ENCODE measurements at places on chromosomes 2 and 18.

GRCh38 chr2:3913166-3913565 lies 209.8 kb downstream of the DCDC2C start:
- DNase-seq = no peak

DNA sequence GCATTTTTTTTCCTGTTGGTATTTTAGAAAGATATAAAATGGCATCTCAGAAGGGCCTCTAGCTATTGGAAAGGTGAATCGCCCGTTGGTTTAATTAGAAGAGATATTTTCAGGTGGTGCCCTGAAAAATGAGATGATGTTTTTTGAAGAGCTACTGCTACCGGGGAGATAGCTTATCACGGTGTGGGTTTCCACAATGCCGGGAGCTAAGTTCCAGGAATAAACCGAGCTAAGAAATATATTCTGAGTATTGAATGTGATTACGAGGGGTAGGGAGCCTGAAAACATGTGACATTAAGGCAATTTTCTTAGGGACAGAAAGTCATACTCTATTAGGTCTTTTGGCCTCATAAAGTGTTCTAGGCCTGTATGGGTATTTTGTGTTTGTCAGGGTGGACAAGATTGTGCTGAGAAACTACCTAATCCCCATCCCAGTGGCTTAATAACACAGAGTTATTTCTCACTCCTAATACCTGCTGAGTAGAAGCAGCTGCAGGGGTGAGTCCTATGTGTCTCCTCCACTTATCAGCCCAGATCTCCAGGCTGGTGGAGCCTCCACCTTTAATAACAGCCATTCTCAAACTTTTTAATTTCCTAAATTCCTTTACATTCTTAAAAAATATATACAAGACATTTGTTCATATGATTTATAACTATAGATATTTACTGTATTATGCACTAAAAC lies 150.2 kb downstream of the LRRTM1 start:
- no peak for DNase-seq

DNA sequence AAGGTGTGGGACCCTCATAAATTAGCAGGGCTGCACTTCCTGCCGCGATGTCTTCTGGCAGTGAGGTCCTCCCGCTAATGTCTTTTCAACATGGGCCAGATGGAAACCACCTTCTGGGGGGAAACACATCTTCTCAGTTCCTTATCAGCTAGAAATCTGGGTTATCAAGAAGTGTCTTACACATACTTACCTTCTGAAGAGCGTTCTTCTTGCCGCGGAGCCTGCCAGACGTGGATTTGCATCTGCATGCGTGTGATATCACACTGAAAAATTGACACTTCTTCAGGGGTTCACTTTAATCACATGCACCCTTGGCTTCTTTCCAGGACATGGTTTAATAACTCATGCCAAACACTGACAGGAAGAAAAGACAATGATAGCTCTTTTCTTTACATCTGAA lies 163.5 kb upstream of the SOX11 start:
- no peak for DNase-seq

- peak; percentile 20 for DNase-seq
Observed at GRCh38 chr2:19371996-19372582, 13.7 kb upstream of the OSR1 start.

- DNase-seq = no peak
Observed at GRCh38 chr2:213863541-213863940, 547.3 kb upstream of the VWC2L start.

GRCh38 chr2:106845716-106846115 lies 40.3 kb downstream of the ST6GAL2 start:
- no peak for DNase-seq

- DNase-seq = no peak
Observed at GRCh38 chr2:41344529-41344928, 703.3 kb upstream of the PKDCC start.

GRCh38 chr2:40639320-40639719 lies 187.4 kb upstream of the SLC8A1 start:
- DNase-seq = no peak

DNA sequence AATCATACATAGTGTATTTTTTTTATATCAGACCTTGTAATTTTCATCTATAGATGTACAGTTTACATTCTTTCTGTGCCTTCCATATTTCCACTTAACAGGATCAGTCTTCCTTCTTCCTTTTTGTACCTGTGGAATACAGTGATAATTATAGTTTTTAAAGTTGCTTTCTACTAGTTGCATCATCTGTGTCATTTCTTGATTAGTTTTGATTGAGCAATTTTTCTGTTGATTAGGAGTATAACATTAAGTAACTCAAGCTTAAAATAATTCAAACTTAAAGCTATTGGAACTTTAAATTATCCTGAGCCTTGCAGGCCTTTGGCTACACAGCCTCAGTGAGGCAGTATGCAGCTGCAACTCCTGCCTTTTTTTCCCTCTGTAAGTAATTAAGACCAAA lies 57.4 kb downstream of the NEURL3 start:
- DNase-seq = no peak

- no peak for DNase-seq
Observed at GRCh38 chr18:37012452-37012851, 183.5 kb downstream of the KIAA1328 start.

DNA sequence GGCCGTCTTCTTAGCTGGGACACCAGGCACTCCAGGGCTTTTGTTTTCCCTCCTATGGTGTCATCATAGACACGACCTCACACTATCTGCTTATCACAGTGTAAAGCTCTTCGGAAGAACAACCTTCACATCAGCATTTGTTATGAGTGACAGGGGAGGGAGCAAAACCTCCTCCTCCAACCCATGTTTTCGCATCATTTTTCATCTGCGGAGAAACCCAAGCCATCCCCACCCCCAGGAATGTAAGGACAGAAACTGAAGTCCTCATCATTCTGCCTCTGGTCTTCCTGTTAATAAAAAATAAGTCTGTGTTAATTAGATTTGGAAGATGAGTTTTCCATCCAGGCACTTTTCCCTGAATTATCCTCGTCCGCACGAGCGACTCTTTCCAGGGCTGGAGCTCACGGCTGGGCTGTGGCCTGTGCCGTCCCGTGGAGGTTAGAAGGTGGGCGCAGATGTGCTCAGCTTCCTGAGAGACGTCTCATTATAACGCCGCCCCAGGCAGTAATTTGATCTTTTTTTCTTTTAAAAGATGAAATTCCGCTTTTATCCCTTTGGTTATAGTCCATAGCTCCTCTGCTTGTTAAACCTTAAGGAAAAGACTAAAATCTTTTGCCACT lies 101.6 kb upstream of the TMEM18 start:
- no peak for DNase-seq

GRCh38 chr2:81767187-81767912 lies 1462.8 kb upstream of the LRRTM1 start:
- DNase-seq = no peak

- DNase-seq = no peak
Observed at GRCh38 chr18:58161659-58162058, 117.6 kb downstream of the NEDD4L start.

GRCh38 chr2:239768907-239769553 lies 256.1 kb downstream of the NDUFA10 start:
- no peak for DNase-seq

- no peak for DNase-seq
Observed at GRCh38 chr2:95041060-95041823, 15.7 kb downstream of the MAL start.

DNA sequence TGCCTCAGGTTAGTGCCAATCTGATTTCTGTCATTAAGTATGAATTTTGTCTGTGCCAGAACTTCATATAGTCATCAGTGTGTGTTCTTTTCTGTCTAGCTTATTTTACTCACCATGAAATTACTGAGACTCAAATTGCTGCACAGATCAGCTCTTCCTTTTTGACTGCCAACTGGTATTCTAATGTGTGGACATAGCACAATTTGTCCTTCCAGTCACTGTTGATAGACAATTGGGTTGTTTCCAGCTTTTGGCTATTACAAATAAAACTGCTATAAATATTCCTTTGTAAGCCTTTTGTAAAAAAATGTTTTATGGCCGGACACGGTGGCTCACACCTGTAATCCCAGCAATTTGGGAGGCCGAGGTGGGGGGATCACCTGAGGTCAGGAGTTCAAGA lies 7.7 kb downstream of the SH3YL1 start:
- DNase-seq = no peak

DNA sequence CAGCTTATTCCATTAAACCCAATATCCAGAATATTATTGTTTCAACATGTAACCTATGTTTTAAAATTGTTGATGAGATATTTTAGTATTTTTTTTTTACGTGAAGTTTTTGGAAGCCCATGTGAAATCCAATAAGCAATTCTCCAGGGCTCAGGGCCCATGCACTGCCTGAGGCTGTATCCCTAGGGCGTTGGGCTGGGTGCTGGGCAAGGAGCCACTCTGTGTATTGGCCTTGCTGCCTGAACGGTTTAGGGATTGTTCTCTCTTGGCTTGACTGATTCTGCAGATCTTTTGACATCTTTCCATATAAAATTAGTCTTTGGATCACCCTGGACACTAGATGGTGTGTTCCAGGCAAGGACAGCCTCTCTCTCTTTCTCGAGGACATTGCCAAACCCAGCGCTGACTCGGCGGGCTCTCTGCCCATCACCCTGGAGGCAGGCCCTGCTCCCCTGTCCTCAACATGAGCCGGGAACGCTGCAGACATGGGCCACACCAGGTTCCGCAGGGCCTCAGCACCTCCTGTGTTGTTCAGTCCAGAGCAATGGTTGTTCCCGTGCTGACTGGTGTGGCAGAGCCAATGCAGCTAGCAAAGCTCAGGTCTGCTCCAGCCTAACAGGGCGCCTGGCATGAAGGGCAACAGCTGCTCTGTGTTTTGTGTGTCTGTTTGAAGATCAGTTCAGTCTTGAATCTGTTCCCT lies 163.0 kb downstream of the SEPTIN10 start:
- DNase-seq = no peak

DNA sequence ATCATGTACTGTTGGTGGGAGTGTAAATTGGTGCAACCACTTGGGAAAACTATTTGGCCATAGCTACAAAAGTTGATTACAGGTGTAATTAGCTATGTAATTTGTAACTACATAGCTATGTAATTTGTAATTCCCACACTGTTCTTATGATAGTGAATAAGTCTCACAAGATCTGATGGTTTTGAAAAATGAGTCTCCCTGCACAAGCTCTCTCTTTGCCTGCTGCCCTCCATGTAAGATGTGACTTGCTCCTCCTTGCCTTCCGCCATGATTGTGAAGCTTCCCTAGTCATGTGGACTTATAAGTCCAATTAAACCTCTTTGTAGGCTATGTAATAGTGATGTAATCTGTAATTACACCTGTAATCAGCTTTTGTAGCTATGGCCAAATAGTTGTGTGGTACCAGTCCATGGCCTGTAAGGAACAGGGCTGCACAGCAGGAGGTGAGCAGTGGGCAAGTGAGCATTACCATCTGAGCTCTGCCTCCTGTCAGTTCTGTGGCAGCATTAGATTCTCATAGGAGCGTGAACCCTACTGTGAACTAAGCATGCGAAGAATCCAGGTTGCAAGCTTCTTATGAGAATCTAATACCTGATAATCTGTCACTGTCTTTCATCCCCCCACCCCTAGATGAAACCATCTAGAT lies 133.7 kb upstream of the COPS8 start:
- no peak for DNase-seq

GRCh38 chr2:151268085-151268484 lies 6.4 kb upstream of the RBM43 start:
- DNase-seq = no peak

DNA sequence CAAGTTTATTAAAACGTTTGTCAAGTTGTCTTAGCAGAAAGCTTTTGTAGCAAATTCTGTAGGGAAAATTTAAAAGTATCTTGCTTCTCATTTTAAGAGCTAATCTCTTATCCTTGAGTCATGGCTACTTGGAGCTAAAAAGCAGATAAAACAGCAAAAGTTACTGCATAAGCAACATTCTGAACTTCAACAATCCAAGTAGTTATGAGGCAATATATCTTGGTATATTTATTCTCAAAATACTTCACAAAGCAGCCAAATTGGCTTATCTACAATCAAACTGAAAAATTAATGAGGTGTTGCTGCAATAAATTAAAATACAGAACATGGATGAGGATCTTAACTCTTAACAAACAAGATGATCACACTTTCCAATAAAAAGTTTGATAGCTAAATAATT lies 306.5 kb downstream of the PIEZO2 start:
- DNase-seq = no peak

- no peak for DNase-seq
Observed at GRCh38 chr2:24259316-24259715, 84.5 kb downstream of the FAM228A start.

DNA sequence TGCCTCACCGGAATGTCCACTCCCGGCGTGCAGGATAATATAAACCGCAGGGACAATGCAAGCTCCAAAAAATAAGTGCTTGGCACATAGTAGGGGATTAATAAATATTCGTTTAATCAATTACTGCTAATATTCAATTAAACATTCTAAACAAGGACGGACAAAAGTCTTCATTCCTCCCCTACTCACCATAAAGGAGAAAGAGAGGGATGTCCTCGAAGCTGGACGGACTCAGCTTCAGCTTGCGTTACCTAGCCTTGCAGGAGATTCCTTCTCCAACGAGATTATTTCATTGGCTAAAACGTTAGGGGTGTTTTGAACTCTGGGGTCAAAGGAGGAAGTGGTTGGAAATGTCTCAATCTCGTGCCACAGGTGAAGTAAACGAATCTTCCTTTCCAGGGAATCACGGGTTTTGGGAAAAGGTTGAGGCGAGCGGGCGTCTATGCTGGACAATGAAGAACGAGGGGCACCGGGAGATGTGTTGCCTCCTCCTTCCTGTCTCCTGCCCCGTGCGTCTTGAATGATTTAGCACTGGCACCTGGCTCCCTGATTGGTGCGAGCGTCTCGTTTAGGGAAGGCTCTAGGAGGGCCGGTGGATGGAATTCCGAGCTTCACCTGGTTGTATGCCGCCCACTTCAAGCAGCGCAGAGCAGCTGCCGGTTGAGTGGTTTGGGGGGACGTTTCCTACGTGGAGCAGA lies 2.0 kb upstream of the GAD1 start:
- no peak for DNase-seq

GRCh38 chr2:58845011-58845410 lies 603.9 kb upstream of the FANCL start:
- no peak for DNase-seq

- DNase-seq = no peak
Observed at GRCh38 chr2:112709703-112710102, 11.1 kb upstream of the NT5DC4 start.

- DNase-seq = no peak
Observed at GRCh38 chr2:42886921-42887320, 94.5 kb upstream of the HAAO start.

- DNase-seq = no peak
Observed at GRCh38 chr2:47086054-47086471, 69.0 kb downstream of the STPG4 start.

Measured in SK-N-MC (cell line).